NCI-H524 (cell line): ENCODE measurements at places on chromosomes 1 and 21.
A peak's percentile ranks its signal among the peaks of the same experiment; 100 is the strongest.

DNA sequence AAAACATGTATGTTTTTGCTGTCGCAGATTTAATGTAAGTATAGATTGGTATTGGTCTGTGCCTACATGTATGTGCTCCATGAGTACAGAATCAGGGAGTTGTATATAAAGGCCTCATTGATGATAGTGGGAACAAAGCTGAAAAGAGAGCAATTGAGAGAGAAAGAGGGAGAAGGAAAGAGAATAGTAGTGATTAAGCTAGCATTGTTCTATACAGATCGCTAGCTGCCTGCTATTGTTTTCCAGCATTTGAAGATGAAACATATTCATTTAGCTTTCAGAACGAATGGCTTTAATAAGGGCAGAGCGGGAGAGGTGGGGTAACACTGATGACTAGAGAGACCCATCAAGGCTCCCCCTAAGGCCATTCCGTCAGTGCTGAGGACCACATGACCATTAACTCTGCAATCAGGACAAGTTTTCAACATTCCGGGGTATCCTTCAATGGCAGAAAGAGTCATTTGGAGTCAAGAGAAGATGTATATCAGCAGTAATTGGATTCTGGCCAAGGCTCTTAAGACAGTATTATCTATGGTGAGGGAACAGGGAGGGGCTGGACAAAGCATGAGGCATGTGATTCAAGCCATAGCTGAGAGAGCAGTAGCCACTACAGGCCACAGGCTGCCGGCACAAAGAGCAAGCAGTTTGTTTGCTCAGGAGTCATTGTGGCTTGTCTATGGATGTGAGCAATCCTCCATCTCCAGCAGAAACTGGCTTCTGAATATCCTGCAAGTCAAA is 176.5 kb downstream of the PBX1 start:
- no peak for DNase-seq

GRCh38 chr1:182331387-182331786 is 60.2 kb downstream of the GLUL start:
- no peak for DNase-seq

DNA sequence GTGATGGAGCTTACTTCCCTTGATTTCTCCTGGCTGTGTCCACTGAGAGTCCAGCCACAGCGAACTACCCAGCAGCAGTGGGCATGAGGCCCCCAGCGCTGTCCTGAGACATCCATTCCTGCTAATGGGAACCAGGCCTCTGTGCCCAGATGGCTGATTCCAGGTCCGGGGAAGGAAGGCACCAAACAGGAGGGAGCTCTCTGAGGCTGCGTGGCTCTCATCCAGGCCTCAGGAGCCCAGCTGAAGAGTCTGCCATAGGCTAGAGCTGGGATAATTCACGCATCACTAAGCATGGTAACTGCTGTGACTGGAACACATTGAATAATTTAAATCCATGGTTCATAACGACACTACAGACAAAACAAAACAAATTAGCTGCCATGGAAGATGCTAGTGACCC is 24.7 kb upstream of the LRRC47 start:
- peak; percentile 77 for DNase-seq

DNA sequence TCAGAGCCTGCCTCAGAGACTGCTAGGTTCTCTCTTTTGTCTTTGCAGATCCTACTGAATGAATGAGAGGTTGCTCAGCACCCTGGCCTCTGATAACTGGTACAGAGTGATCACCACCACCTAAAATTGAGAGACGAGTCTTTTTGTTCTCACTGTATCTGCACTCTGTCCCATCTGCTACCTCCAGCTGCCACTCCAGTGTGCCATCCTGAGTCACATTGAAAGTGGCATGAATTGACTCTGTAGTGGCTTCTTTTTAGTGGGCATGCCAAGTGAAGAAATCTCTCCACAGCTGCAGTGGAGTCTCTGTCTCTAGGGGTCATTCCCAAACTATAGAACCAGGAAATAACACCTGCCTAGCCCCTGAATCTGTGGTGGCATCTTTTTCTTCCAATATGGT is 14.7 kb downstream of the CAMK1G start:
- no peak for DNase-seq

GRCh38 chr1:170886460-170886859 is 48.9 kb upstream of the MROH9 start:
- DNase-seq = no peak

DNA sequence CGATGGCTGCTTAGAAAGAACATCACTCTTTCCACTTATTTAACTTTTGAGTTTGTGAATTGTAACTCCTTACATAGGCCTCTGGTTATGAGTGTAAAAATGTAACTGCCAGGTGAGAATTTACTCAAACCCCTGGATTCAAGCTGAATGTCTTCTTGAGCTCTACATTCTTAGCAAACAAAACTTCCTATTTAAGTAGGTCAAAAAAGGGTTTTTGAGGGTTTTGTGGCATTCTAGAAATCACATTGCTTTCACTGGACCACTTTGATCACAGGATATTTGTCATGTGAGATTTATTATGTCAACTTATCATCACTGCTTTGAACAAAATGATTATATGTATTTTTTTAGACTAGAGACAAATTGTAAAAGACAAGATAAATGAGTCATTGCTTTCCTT is 5.7 kb downstream of the IL23R start:
- no peak for DNase-seq

DNA sequence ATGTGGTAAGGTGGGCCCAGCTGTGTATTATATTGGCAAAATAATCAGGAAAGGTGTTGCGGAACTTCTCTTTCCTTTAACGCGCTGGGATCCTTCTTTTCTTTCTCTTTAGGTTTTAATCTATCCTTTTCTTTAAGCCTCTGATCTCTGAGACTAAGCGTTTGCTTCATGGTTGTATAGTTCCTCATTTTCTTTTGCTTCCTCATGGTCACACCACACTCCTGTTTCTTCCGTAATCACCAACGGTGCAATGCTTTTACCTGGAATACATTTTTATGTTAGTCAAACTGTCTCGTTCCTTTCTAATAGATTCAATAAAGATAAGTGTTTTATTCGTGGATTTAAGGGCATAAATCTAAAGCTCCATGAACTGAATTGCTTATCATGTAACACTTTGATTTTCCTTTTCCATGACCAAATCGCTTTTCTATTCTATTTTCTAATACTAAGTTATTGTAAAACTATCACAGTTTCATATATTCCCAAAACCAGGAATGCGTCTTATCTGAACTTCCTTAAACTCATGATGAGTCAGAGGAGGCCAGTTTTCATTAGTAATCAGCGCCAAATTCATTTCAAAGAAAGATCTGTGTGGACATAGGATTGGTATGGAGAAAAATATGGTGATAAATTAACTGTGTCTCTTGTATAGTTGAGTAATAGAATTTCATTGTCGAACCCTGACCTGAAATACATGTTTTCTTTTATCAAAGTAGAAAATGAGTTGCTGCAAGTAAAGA is 12.2 kb downstream of the SDCCAG8 start:
- DNase-seq = no peak

DNA sequence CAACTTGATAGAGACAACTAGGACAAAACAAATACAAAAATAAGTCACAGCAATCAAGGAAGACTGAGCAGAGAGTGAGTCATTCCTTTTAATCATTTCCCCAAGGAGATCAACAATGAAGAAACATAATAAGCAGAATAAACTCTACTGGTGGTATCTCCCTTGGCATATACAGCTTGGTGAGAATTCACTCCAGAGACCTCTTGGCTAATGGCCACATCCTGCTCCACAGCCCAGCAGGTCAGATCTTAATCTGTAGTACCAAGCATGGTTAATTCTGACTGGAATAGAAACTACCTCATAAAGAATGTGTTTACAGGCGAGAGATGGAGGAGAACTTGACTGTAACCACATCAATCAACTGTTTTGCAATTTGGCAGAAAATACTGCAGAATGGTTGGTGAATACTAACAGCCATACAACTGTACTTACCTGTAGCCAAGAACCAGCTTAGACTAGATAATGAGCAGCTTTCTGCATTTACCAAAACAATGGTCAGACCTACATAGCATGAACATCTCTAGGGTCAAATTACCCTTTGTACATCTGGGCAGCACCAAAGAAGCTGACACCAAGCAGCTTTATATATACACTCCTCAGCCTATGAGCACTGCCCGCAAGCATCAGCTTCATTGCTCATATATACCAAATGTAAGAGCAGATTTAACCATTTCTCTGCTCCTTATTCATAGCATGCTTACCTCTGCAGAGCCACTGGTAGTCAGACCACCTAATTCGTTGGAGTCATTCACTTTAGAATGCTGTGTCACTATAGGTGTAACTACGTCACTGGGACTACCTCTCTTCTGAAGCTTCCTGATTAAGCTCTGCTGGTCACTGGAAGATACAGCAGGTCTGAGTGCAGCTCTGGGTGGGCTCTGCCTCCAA is 51.0 kb downstream of the KIAA0319L start:
- DNase-seq = no peak

DNA sequence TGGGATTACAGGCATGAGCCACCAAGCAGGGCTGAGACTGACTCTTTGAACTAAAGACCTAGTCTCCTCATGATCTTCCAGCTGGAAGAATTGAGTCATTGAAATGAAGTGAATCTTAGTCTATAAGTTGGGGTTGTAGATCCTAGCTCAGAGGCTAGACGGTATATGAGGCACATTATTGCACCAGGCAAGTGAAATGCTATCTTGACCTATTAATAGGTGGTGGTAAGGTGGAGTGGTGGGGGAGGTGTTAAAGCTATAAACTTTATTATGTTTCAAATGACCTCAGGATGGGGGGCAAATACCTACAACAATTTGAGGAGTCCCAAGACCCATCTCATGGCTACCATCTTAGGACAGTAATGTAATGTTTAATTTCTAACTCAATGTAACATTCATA is 36.8 kb upstream of the SLC16A1 start:
- no peak for DNase-seq

- DNase-seq = no peak
Observed at GRCh38 chr1:20353836-20354235, 63.2 kb downstream of the VWA5B1 start.

GRCh38 chr1:154861607-154862094 is 8.4 kb downstream of the KCNN3 start:
- DNase-seq = peak; percentile 19

- DNase-seq = no peak
Observed at GRCh38 chr21:30227633-30228404, 11.9 kb upstream of the CLDN8 start.

DNA sequence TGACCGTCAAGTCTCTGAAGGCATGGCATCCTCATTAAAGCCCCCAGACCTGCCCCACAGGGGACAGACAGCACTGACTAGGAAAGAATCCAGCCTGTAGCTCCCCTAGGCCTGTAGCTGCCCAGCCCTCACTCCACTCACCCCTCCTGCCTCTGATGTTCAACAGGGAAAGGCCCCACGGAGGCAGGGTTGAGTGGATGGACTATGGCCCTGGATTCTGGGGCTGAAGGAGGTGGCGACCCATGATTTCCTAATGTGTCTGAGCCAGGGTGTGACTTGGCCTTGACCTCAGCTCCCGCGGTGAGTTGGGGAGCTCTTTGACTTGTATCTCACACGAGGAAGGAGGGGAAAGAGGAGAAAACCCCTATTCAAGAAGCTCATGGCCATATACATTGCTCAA is 238.5 kb upstream of the CSF3R start:
- DNase-seq = no peak

DNA sequence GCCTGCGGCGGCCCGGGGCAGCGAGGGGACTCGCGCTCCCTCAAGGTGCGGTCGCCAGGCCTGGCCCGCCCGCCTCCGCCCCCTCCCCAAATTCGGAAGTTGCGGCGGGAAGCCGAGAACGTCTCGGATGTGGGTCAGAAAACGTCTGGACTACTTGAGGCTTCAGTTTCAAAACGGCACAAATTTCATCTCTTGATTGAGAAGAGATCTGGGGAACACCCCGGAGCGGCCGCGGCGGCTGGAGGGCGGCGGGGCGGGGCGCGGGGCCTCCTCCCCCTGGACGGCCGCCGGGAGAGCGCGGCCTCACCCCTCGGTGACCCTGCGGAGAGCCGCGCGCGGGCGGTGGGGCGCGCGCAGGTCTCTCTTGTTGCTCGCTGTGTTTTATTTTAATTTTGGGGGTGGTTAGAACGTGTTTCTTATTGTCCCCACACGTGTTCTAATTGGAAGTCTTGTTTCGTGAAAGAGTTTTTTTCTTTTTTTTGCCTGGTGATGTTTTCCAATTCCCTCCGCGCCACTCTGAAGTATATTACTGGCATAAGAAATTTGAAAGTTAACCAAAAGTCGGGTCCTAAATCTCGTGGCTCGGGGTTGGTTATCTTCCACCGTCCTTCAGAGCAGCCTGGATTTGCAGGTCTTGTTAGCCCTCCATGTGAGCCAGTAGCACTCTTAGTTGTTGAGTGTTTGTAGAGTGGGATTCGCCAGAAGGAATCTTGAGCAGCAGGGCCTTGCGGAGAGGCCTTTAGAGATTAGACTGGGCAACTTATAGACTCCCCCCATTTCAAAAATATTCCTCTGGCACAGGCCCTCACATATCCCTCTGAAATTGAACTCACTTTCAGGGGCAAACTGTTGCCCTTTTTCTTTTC is 749 bp downstream of the PCBP3 start:
- peak; percentile 85 for DNase-seq

DNA sequence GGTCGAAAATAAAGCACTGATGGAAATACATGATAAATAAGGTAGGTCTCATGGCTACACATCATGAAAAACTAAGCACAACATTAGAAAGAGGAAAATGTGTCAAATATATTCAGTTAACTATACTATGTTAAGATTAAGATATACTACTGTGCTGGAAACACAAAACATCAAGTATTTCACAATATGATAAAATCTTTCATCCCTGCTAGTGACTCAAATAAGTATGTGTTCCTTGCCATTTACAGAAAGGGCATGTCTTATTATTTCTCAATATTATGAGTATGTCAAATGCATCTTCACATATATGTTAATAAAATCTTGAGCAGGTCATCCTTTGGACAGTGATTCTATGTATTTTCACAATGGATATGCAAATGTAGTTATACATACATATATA is 1260.1 kb upstream of the ADGRL2 start:
- DNase-seq = no peak

- no peak for DNase-seq
Observed at GRCh38 chr1:156098784-156099183, 15.7 kb upstream of the LMNA start.

DNA sequence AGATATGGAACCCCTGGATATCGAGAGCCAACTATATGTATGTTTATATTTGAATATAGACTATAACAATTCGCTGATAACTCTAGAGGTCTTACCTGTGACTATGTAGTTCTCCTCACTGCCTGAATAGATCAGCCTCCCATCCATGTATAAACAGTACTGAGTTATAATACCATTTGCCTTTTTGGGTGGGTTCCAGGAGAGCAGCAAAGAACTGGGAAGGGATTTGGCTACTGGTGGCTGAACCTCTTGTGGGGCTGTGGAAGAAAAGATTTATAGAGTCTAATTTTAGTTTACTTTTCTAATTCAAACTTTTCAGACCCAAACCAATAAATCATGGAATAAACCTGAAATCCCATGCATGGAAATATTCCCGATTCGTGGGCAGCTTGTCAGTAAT is 376.9 kb downstream of the USH2A start:
- DNase-seq = no peak

GRCh38 chr1:192580351-192580962 is 4.9 kb downstream of the RGS1 start:
- no peak for DNase-seq

GRCh38 chr1:221923929-221924598 is 182.2 kb upstream of the DUSP10 start:
- DNase-seq = no peak
